ENCODE measurements at places on chromosomes 4 and X. TPM values are rescaled to one million over a fixed set of nuclear protein-coding genes. Genes with fewer than 3 reads are reported as not detected.

Gene RADX
- polyA plus RNA-seq = 5.1 TPM

Gene ASB5
- polyA plus RNA-seq = 0.16 TPM

Gene AKAP4
- 0.19 TPM for polyA plus RNA-seq

Gene CCDC110
- polyA plus RNA-seq = 1.7 TPM

Gene CSAG1
- polyA plus RNA-seq = not detected

Gene MAOA
- polyA plus RNA-seq = 18.7 TPM

DNA sequence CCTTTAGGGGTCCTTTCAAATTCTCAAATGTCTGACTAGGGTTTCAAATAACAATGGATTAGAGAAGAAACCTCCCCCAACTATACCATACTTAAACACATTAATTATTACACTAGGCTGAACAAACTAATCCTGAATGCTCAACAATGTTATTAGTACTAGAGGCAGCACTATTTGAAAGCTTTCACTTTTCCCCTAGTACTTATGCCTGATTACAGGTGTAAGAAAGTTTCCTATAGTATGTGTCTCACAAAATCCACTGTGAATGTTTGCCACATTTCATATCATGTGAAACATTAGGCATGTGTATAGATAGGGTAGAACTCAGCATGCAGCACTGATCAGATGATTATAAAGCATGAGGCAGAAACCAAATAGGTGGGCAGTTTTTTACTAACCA lies 336.2 kb downstream of the ZNF674 start:
- DNase-seq = no peak

GRCh38 chrX:25277574-25277973 lies 261.8 kb upstream of the ARX start:
- DNase-seq = no peak

DNA sequence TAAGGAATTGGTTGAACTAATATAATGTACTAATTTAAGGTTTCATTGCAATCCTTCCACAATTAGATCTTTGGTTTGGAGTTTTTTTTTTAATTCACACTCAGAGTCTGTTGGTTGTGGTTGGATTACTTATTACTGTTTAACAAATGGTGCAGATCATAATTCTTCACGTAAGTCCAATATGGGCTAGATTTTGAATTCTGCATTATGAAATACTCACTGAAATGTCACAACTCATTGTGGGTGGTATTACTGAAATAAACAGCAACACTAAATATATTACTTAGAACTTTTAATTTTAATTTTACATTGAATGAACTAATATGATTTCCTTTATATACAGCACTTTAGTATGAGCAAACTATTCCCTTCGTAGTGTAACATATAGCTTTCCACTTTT lies 94.2 kb upstream of the MYOZ2 start:
- DNase-seq = no peak

DNA sequence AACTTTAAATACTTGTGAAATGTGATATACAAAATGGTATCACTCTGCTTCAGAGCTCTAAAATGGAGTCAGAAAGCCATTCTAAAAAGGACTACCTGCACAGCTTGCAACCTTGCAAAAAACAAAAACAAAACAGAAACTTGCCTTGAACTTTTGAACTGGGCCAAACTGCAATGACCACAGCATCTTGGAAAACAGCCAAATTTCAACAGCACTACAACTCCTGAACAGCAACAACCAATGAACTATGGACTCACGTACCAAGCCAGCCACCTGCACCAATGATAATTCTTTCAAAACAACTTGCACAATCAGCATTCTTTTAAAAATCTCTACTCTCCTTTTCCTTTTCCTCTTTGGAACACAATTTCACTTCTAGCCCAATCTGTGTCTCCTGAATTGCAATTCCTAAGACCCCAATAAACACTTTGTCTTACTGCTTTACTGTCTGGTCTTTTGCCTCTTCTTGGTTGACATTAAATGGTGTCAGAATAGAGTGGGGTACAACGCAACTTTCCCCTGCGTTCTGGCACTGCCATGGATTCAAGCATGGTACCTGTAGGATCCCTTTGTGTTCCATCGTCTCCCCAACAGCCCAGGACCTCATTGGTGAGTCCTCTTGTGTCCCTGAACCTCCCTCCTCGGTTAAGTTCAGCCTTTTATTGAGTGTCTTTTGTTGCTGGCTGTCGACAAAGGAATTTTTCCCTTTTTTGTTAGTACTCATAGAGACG lies 35.7 kb upstream of the FMR1 start:
- no peak for DNase-seq

GRCh38 chrX:107451731-107452130 lies 2.3 kb downstream of the FRMPD3 start:
- no peak for DNase-seq

DNA sequence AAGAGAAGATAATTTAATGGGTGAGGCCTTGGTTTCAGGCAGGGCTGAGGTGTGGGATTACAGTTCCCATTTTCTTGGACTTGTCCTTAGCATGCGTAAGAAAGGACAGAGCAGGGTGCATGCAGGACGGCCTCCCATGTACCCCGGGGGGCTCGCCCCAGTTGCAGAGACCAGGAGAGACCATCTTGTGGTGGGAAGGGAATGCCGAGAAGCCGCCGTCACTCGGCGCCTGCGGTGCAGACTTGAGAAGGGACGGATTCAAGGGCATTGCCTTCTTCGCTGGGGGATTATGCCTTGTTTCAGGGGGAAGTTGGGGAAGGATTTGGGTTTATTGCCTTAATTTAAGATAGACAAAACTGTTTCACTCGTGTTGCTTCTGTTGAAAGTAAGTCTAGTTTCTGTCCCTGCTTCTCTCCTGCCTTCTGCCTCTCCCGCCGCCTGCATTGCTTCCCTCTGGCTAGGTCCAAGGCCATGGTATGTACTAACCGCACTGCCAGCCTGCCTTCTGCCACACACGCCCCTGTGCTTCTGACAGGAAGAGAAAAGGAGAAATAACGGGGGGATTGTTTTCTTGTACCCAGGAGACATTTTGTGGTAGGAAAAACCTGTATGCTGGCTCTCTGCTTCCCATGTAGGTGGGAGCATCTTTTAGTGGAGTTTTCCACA lies 175.9 kb downstream of the DCLK2 start:
- DNase-seq = no peak

DNA sequence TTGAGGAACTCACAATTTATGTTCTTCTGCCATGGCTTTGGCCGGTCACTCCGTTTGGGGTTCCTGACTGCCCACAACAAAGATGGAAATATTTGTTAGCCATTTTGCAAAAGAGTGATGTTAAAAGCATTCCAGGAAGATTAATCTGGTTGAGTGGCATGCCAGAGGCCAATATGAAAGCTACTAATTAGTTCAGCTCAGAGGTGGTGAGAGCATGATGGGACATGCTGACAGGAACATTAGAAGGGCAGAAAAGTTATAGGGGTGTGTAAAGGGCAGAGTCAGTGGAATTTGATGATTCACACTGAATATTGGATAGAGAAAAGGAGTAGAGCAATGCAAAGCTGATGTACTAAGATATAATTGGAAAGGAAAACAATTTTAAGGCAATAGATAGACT lies 94.4 kb downstream of the TLL1 start:
- DNase-seq = no peak

- DNase-seq = no peak
These were observed 63.8 kb upstream of the ENPP6 start for GRCh38 chr4:184281231-184282139.

DNA sequence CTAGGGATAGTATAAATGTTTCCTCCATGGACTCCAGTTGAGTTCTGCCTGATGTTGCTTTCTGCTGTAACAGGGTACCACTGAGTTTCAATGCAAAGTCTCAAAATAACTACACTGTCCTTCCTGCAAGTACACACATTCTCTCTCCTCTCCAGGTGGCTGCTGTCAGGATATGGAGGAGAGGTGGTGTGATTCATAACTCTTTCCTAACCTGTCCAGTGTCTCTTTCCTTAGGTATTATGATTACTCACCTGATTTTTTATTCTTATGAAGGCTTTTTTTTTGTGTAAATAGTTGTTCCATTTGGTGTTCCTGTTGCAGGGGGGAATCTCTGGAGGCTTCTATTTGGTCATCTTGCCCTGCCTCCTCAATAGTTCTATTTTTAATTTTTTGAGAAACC lies 39.8 kb upstream of the POF1B start:
- no peak for DNase-seq

DNA sequence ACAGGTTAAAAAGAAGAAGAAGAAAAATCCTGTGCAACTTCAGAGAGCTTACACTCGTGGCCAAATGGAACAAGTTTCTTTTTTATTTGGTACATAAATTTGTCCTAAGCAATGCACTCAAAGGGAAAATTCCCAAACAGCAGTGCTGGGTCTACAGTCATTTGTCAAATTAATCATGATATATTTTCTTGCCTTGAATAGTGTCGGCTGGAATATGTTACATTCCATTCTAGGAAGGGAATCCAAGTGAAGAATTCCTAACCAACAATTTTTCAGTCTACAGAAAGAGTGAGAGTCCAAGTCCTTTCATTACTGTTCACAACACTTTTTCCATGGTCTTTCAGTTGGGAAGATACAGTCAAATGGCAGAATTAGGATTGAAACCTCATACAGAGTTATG lies 63.9 kb downstream of the HAND2 start:
- DNase-seq = no peak

DNA sequence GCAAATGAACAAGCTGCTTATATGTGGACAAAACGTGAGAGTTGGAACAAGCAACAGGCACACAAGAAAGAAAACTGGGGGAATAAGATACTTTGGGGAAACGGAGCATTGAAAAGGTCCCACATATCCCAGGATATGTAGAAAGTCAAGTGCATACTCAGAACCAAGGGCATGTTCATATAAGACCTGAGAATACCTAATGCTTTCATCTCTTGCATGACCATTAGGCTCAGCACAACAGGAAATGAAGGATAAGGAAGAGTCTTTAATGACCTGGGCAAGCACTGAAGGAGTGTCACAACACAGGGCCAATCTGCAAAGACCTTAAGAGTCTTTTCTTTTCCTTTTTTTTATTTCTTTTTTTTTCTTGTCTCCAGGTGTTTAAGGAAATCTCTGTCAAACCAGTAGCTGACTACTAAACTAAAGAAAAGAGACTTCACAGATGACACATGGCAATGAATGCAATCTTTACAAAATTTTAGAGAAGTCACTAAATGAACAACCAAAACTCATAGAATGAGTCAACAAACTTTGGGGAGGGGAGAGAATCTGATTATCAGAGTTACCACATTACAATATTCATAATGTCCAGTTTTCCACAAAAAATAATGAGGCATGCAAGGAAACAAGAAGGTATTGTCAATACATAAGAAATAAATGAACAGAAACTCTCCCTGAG lies 67.9 kb upstream of the STK26 start:
- no peak for DNase-seq

DNA sequence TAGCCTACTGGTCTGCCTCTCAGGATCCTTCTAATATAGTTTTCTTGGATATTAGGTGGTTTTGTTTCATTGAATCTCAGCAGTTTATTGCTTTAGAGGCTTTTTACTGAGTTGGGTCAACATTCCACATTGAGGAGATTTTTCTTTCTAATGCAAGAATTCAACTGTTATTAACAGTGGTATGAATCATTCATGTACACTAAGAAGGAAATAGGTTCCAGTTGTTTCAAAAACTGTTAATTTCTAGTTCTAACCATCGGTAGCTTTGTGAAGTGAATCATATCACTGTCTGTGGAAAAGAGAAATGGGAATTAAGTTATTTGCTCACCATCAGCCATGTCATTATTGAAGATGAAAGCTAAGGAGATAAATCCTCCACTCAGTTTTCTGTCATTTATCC lies 331.5 kb downstream of the RPA4 start:
- DNase-seq = no peak

- no peak for DNase-seq
These were observed 1.2 kb upstream of the TAPT1 start for GRCh38 chr4:16227462-16227868.

DNA sequence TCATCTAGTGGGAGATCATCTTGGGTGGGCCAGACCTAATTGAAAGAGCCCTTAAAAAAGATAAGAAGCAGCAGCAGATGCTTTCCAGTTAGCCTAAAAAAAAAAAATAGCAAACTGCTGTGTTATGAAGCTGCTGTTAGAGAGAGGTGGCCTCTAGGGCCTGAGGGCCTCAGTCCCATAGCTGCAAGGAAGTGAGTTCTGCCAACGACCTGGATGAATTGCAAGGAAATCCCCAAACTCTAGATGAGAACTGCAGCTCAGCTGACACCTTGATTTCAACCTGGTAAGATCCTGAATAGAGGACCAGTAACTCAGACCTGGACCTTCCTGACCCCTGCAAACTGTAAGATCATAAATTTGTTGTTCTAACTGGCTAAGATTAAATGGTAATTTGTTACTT lies 275.2 kb downstream of the TENM3 start:
- DNase-seq = no peak

GRCh38 chrX:10526451-10526850 lies 93.9 kb downstream of the MID1 start:
- no peak for DNase-seq

- no peak for DNase-seq
These were observed 79.9 kb downstream of the SLC7A11 start for GRCh38 chr4:138162259-138162658.

GRCh38 chr4:2924765-2925301 lies 38.4 kb downstream of the NOP14 start:
- DNase-seq = no peak

DNA sequence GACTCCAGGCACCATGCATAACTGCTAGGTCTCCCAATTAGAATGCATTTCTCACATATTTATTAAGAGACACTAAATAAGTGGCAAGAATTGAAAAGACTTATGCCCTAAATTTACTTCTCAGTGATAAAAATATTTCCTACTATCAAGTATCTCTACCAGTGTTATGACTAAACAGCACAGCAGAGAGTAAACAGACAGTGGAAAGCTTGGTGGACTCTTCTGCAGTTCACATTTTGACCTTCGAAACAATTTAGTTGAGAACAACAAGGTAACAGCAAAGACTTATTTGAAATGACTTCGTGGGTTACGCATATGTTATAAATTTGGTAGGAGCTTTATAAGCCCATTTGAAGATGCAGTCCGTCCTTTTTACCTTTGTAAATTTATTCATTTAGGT lies 16.3 kb upstream of the MAML3 start:
- DNase-seq = no peak

DNA sequence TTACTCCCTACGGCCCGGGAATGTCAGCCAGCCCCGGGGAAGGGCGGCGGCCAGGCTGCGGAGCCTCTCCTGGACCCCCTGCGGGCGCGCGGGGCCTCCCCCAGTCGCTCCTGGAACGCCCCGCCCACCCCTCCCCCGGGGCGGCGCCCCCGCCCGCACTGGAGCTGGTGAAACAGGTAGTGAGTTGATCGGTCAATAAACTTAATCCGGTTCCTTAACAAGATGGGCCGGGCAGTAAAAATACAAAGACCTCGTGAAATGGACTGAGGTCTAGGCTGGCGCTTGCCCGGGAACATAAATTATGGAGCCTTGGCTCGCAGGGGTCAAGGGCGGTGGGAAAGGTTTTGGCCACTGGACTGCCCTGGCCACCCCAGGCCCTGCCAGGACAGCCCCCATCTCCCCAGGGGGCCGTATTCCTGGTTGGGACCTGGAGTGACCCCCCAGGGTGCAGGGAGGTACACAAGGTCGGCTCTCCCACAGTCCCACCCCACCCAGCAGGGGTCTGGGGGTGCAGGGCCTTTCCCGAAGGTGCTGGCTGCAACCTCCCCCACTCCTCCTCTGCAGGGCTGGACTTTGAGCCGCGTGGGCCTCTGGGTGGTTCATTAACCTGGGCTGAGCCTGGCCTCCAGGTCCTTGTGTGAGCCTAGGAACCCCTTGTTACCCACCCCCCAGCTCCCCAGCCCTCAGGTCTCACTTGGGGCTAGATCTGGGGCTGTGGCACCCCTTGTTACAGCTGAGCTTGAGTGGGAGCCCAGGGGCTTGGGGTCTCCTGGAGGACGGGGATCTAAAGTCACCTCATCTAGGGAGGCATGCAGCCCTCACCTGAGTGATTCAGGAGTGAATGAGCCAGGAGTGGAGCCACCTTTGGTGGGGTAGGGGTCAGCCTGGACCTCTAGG lies 2.5 kb downstream of the FGFR3 start:
- DNase-seq = no peak

- no peak for DNase-seq
These were observed 34.3 kb downstream of the MECP2 start for GRCh38 chrX:154063234-154063633.
